GM23248 (cell line): ENCODE measurements at places on chromosomes 3 and 15.

GRCh38 chr3:37174532-37175126, at the start of gene LRRFIP2:
Gene LRRFIP2 (minus strand): TSS chr3:37174582. CDS start chr3:37148983, 25,599 bp downstream.
- DNase-seq: peak; percentile 89

GRCh38 chr3:71447197-71447596, 136.3 kb downstream of the FOXP1 start:
- DNase-seq: no peak

DNA sequence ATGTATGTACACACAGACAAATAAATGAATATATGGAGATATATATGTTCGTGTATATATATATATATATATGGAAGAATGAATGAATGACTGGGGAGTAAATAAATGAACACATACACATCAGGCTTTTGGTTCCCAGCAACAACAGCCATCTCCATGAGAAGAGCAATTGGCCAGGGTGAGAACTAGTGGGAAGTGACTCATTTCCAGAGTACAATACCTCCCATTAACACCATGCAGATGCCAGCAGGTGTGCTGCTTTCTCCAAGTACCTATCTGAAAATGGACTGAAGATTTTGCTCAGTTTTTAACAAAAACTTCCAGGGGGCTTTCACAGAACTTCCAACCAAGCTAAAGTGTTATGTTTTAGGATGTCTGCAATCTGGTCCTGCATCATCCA, 179.8 kb upstream of the SLC2A2 start:
- no peak for DNase-seq

GRCh38 chr15:85583923-85584390, 203.6 kb downstream of the AKAP13 start:
- DNase-seq: no peak

GRCh38 chr15:86183596-86184491, 104.2 kb downstream of the AGBL1 start:
- no peak for DNase-seq

GRCh38 chr3:5553203-5553602, 365.7 kb downstream of the EDEM1 start:
- no peak for DNase-seq

DNA sequence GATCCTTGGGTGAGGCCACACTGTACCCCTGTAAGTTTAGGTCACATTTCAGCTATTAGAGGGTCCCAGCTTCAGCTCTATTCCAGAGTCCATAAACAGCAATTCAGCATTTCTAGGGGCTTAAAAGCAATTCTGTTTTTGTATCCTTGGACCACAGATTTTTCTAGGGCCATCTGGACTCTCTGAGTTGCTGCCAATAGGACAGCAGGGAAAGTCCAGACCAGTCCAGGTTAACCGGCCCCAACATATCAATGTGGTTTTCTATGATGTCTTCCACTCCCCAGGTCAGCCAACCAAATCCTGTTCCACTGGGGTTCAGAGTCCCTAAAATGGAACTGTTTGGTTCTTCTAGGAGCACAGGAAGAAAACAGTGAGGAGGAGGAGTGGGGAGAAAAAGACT, 40.0 kb downstream of the TYRO3 start:
- no peak for DNase-seq

DNA sequence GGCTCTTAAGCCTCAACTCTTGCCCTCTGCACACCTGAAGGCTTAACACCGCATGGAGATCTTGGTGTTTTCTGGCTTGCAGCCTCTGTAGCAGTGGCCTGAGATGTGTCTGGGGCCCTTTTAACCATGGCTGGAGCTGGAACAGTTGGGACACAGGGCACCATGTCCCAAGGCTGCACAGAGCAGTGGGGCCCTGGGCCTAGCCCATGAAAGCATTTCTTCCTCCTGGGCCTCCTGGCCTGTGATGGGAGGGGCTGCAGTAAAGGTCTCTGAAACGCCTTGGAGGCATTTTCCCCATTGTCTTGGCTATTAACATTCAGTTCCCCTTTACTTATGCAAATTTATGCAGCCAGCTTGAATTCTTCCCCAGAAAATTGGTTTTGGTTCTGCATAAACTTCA, 735.5 kb upstream of the ALCAM start:
- no peak for DNase-seq

DNA sequence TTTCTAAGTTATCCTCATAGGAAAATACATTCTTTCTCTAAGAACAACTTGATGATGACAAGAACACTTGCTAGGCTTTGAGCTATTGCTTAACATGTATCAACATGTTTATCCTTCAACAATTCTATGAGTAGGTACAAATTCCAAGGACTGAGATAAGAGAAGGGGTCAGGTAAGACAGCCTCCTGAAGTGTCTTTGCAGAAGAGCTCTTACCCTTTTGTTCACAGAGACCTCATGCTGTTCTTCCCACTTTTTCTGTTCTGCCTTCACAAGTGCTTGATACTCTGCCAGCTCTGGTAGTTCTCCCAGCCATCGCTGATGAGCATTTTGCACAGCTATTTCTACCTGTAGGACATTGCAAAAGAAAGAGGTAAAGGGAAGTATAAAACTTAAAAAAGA, 50.9 kb downstream of the CEP152 start:
- DNase-seq: no peak

GRCh38 chr3:43369404-43370292, 83.3 kb downstream of the SNRK start:
- DNase-seq: no peak

GRCh38 chr15:68017201-68017600, 36.9 kb upstream of the PIAS1 start:
- no peak for DNase-seq

DNA sequence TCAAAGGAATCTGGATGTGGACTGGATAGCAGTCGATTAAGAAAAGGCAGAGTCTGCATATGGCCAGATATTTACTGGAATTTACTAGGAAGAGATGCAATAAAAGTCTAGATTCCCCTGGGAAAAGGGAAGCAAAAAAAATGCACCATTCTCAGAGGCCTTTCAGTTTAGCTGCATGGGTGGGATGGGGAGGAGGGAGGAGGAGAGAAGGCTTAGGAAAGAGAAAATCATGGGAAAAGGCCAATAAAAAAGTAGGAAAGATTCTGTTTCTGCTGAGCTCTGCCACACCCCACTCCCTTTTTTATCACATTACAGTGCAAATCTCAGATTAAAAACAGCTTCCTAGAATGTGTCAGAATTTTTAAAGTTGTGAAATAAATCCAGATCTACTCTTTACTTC, 103.6 kb downstream of the ADAMTS9 start:
- DNase-seq: no peak

GRCh38 chr3:48069339-48069738, 53.1 kb upstream of the MAP4 start:
- no peak for DNase-seq

- peak; percentile 73 for DNase-seq
Observed at GRCh38 chr3:152556731-152557254, 278.1 kb upstream of the P2RY1 start.

DNA sequence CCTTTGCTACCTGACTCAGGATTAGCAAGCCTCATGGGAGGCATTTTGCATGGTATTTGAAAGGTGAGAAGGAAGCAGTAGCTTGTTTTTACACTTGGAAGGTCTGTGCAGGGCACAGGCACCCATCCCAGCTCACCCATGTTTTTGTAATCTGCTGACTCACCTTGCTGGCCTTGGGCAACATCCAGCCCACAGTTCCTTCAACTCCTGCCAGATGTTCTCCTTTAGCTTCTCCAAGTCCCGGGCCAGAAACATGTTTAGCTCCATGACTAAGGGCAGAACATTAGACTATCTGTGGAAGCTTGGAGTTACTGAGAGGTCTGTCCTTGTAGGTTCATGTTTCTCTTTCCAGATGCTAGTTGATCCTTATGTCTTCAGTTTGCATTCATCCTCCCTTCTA, 12.4 kb upstream of the ZNF770 start:
- peak; percentile 94 for DNase-seq

DNA sequence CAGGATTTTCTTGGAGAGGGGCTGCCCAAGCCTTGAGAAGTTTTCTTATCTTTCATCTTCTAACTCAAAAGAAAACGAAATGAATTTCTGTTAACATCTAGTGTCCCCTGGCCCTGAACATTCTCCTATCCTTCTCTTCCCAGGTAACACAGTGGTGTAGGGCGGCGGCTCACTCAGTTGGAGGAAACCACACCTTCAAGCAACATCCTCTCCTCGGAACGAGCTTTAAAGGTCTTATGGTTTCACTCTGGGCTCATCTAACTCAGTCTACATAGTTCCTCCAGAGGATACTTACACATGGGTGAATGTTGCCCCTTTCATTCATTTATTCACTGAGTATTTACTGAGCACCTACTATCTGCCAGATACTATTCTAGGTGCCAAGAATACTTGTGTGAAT, 31.0 kb upstream of the KLHL6 start:
- DNase-seq: no peak

DNA sequence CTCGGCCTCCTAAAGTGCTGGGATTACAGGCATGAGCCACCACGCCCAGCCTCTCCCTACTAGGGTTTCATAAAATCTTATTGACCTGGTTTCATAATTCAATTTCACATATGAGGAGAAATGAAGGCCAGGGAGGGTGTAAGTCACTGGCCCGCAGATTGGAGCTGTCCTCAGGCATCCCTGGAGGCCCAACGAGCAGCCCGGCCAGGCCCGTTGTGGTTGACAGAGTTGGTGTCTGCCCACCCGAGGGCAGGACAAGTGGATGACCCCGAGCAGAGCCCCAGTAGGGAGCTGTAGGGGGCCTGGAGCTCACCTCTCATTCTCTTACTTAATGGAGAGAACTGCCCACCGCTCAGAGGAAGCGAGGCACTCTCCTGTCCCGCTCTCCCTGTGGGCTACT, 78.9 kb downstream of the CPN2 start:
- DNase-seq: no peak

GRCh38 chr3:120554812-120555606, 41.1 kb upstream of the NDUFB4 start:
- peak; percentile 77 for DNase-seq

DNA sequence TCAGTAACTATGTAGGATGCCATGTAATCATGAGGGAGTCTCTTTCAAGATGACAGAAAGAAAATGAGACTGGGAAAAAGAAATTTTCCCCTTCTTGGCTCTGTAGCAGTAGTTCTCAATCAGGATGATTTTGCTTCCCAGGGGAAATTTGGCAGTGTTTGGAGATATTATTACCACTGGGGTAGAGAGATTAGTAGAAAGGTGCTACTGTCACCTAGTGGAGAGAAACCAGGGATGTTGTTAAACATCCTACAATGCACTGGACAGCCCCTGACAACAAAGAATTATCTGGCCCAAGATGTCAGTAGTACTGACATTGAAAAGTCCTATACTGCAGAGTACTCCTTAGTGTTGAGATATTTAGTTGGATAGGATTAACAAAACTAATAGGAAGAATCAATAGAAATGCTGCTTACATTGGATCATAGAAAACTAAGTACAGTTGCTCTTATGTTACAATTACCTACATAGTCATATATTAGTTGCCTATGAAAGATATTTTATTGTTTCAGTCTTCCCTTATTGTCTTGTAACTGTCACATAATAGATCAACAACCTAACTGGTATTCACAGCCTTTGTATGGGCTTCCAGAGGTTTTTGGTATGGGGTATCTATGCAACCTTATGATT, 433.3 kb downstream of the RAP2B start:
- peak; percentile 66 for DNase-seq

GRCh38 chr3:14256046-14256445, 77.4 kb downstream of the LSM3 start:
- DNase-seq: no peak

DNA sequence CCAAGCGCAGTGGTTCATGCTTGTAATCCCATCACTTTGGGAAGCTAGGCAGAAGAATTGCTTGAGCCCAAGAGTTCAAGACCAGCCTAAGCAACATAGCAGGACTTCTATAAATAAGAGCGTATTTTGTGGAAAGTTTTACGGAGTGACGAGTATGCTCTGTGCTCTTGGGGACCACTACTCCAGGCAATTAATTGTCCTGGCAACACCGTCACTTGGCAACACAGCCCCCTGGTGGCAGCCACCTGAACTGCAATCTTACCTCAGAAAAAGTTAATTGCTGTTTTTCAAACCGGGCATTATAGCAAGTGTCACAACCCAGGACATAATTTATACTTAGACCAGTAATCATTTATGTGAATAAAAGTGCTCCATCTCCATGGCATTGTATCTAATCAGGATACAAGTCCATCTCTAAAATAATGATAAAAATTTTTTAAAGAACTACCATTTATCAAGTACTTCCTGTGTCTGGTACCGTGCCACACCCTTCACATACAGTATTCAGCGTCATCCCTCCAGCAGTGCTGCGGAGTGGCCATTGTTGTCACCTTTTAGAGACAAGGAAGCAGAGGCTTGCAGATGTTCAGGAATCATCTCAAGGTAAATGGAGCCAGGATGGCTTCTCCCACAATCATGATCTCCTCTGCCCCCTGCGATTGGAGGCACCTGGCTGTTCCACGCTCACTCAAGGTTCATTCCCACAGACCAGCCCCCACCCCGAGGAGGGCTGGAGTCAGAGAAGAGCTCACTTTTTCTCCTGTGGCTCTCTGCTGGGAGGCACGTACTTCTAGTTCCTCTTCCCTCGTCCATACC, 34.5 kb downstream of the PLA2G4D start:
- DNase-seq: peak; percentile 40

DNA sequence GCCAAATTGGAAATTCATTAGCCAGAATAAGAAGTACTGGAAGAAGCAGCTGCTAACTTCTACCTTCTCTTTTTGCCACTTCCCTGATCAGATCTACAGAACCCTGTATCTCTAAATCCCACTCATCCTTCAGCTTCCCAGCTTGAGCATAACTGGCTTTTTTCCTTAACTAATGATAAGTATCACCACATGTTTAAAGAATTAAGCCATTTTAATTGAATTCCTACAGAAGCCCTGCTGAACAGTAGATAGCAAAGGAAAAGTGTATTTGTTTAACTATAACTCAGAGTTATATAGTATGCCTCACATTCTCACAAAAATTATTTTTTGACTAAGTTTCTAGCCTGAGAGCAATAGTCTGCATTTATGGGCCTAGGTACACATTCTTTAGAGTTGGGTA, 262.4 kb downstream of the UBE2E2 start:
- no peak for DNase-seq

GRCh38 chr15:48868023-48868422, 9.9 kb upstream of the EID1 start:
- DNase-seq: no peak

DNA sequence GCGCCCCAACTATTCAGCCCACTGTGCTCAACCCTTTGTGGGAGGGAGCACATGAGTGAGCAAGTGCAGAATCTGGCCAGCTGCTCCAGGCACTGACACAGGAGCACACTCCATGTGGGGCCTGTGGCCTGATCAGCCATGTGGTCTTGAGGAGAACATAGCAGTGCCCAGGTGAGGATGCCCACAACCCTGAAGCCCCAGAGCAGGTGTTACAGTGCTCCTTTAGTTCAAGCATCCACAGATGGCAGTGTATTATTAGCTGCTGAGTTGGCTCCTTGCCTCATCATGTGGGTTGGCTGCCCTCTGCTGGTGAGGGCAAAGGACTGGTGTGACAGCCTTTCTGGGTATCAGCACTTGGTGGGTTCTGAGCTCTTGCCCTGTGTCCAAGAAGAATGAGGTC, 1588.2 kb downstream of the SI start:
- DNase-seq: peak; percentile 59

- DNase-seq: no peak
Observed at GRCh38 chr15:60417112-60417511, 19.3 kb upstream of the ANXA2 start.

DNA sequence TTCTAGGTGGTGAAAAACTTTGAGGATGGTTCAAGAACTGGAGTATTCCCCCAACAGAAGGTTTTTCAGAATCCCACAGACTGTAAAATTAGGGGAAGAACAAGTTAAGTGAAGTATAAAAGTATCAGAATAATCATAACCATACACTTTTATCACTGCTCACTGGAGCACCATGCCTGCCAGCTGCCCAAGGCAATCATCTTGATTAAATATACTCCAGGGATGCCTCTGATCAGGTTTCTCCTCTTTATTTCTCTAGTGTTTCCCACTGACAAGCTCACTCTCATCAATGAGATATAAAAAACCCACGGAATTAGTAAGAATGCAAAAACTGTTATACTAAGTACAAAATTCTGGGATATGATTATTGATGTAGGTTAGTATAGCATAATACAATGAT, 108.0 kb downstream of the STAG1 start:
- DNase-seq: no peak
